ENCODE measurements at places on chromosomes 3 and 15.

GRCh38 chr3:123140550-123140949 is 61.2 kb upstream of the SEC22A start:
- no peak for DNase-seq

- peak; percentile 1 for DNase-seq
Observed at GRCh38 chr3:76107935-76108570, 322.7 kb upstream of the ZNF717 start.

DNA sequence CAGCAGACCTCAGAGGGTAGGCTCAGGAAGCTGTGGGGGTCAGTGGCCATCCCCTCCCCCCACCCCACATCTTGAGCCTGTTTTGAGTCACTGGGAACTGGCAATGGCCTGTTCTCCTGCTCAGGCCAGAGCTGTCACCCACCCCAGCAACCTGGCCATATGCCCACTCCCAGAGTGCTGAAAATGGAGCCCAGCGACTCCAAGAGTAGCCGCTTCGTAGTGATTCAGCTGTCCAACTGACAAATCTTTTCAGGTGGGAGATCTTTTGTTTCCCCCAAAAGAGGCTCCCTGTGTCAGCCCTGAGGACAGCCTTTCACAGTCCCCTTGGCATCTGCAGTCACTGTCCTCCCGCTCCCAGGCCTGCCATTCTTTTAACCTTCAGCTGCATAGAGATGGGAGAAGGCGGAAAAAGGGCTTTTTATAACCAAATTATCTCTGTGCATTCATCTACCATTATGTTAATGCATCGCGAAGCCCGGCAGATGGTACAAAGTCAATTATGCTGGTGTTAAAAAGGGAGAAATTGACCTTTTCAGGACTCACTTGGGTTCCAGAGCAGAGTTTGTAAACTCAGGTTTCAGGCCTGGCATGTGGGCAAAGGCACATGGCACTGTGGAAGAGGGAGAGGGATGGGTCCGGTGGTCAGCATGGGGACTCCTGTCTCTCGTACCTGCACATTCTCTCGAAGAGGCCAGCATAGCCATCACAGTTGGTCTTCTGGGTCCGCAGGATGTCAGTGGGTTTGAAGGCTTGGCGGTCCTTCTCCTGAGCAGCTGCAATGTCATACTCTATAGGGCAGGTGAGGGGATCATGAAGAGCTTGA is 32.1 kb downstream of the KY start:
- DNase-seq = no peak

DNA sequence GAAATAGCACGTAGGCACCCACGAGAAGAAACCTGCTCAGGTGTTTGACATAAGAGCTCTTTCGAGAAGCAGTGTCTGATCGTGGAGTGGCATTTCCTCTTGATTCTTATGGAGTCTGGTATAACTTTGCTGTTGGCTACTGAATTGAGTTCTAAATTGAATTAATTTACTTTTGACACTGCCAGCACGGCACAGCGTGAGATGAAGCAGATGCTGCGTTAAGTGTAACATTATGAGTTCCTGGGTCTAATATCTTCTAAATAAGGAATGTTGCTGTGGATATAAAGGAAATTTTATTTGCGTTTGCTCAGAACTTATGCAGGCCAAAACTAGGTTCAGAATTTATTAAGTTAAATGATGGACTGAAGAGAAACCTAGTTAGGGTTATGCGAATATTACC is 919.9 kb downstream of the TUSC7 start:
- DNase-seq = no peak

DNA sequence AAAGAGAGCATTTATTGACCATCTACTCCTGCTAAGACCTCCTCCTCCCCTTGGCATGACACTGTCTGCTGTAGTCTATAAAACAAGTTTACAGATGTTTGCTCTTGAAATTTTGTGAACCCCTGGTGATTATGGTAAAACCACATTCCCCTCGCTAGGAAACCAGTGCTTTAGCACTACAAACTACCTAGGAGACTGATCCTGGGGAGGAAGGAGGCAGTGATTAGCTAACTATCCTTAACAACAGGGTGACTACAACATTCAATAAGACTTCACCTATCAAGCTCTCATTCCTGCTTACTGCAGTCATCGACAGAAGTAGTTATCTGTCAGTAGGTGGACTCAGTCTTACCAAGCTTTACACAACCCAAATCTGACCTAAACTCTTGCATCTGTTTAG is 371.3 kb downstream of the TUSC7 start:
- DNase-seq = no peak

DNA sequence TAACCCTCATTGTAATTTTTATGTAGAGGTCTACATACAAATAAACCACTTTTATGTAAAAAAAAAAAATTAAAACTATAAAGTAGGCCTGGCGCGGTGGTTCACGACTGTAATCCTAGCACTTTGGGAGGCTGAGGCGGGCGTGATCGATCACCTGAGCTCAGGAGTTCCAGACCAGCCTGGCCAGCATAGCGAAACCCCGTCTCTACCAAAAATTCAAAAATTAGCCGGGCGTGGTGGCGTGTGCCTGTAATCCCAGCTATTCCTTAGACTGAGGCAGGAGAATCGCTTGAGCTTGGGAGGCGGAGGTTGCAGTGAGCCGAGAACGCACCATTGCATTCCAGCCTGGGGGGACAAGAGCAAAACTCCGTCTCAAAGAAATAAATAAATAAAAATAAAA is 766 bp upstream of the SLC12A6 start:
- no peak for DNase-seq

- DNase-seq = no peak
Observed at GRCh38 chr3:143276592-143276991, 157.0 kb downstream of the CHST2 start.

DNA sequence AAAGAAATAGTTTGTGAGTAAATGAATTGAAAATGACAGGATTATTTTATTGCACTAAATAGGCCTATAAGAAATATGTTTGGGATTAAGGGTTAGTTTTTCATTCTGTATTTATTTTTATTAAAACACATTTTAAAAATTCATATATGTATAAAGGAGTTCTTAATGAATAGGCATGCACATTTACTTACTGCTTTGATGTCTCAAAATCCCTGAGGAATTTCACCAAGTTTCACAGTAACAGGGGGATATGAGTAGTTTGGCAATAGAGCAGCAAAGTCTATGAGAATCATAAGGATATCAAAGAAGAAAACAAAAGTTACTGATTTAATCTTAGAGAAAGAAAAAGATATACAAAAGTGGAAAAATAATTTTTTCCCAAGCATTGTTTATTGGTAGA is 411.7 kb downstream of the NAALADL2 start:
- DNase-seq = no peak

- DNase-seq = no peak
Observed at GRCh38 chr3:11697701-11698100, 54.0 kb upstream of the VGLL4 start.

DNA sequence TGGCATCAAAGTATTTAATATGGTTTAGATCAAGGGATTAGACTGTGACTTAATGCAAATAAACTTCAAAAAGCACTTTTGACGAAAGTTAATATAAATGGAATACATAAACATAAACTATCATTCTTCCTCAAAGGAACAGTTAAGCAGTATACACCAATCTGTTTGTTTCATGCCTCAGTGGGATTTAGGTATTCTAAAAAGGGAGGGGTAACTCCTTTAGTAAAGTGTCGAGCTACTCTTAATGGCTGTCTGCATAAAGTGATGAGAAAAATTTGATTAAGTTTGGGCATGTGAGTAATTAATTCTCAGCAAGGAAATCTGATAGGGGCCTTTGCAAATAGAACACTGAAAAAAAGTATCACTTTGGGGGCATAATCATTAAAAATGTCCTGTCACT is 176.9 kb downstream of the FRMD5 start:
- no peak for DNase-seq

GRCh38 chr3:39133822-39134221 is 19.6 kb downstream of the CSRNP1 start:
- no peak for DNase-seq

DNA sequence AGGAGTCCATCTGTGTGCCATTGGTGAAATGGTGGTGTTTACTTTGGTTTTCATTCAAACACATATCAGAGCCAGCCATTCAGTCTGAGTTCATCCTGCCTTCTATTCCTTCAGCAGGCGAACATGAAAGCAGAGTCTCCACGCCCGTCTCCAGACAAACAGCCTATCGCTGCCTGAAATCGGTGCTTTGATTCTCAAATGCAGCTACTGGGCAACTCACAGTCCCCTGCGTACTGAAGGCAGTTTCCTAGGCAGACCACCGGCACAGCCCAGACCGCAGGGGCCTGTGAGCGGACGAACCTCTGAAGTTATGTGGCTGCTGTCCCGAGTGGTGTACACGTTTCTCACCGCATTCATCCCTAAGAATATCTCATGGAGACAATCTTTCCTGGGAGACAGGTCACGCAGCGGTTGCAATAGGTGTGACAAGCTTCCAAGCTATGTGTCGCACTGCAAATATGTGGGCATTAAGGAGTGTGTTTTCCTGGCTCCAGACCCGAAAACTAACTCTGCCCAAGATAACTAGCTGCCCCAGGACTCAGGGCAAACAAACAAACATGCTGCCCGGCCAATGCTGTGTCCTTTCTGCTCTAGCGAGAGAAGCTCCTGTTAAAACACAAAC is 16.9 kb upstream of the RYR3 start:
- DNase-seq = no peak

GRCh38 chr3:44418549-44418948 is 58.9 kb downstream of the ZNF445 start:
- no peak for DNase-seq

DNA sequence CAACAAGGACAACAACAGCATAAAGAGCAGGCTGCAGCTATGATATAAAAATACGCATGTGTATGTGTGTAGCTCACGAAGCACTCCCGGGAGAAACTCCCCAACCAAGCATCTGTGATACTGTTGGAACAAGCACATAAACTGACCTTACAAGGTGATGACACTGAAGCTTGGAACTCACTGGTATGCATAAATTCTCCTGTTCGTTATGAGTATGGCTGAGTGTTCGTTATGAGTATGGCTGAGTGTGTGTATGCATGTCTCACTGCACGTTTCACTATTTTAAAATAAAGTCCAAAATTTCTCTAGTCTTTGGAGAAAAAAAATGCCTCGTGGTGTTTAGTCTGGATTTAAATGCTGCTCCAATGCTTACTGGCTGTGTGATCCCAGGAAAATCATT is 256.8 kb downstream of the RORA start:
- DNase-seq = no peak

DNA sequence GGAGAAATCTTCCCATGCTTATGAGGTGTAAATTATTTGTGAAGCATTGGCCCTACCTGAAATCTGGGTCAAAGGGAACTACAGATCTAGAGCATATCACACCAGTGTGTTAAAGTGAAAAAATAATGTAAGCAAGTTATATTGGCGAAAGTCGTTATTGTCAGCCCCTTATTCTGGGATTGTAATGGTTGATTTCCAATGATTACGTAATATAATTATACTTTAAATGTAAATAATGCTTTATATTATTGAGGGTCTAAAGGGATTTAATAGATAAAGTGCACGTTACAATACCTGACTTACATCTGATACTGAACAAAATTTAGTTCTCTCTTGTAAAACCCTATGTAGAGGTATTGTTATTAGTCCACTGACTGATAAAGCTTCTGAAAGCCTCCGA is 101.2 kb downstream of the NEO1 start:
- no peak for DNase-seq

DNA sequence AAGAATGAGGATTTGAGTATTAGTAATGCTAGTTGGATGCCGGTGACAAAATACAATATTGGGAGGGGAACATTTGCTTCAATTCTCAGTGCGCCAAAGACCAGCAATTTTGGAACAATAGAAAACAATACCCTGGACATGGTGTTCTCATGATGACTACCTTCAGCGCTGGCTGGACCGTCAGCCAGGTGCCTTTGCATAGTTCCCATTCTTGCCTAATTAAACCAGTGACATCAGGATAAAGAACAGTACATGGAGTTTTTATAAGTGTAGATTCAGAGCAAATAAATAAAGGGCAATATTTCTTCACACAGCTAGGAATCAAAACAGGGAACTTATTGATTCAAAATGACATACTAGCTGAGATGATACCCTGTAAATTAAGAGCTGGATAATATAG is 404.8 kb upstream of the RORA start:
- no peak for DNase-seq

- DNase-seq = no peak
Observed at GRCh38 chr3:181302960-181303359, 313.4 kb upstream of the DNAJC19 start.

DNA sequence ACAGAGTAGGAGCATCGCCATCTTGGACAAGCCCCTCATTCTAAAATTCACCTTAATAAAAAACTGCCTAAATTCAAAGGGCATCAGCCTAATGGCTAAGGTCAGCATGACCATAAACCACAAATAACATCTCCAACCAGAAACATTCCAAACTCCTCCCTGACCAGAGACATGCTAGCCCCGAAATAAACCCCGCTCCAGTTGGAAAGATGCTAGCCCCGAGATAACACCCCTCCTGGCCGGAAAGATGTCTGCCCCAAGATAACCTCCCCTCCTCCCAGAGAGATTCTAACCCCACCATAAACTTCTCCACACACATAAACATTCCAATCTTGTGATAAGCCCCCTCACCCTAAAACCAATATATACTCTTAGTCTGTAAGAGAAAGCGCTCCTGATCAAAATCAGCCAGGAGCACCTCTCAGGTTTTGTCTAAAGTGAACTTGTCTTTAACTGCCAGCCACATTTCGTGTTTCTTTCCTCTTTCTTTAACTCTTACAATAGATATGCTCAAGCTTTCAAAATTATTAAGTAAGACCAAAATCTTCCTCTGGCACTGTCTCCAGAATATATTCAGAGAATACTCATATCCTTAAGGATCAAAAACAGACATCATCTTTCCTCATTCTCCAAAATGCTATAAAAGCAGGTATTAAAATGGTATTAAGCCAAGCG is 104.1 kb downstream of the GSK3B start:
- DNase-seq = no peak

GRCh38 chr15:62472616-62473299 is 307.7 kb upstream of the C2CD4B start:
- DNase-seq = peak; percentile 52

GRCh38 chr3:158573714-158574113 is 2.7 kb downstream of the MLF1 start:
- DNase-seq = no peak

DNA sequence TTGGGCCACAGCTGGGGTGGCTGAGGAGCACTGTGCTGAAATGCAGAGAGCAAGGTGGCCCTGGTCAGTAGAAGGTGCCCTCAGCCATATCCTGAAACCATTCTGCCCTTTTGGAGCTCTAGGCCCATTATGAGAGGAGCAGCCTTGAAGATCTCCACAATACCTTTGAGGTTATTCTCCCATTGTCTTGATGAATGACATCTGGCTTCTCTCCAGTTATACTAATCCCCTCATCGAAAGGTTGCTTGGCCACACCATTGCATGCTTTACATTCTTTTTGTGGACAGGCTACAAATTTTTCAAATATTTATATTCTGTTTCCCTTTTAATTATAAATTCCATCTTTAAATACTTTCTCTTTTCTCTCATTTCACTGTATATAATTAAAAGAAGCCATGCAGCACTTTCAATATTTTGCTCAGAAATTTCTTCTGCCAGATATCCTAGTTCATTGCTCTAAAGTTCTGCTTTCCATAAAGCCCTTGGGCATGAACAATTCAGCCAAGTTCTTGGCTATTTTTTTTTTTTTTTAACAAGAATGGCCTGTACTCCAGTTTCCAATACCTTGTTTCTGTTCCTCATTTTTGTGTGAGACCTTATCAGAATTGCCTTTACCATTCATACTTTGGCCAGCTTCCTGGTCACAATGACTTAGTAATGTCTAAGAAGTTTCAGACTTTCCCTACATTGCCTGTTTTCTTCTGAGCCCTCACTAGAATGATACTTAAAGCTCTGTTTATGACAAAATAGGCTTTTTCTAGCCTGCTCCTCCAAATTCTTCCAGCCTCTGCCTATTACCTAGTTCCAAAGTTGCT is 138.9 kb upstream of the SGO1 start:
- no peak for DNase-seq

Data from HuH-7 (cell line).